ENCODE measurements at places on chromosomes 7 and 10.

- DNase-seq: no peak
Observed at GRCh38 chr10:28391283-28391682, 88.4 kb upstream of the MPP7 start.

GRCh38 chr7:141949451-141949850 is 2.7 kb upstream of the CLEC5A start:
- no peak for DNase-seq

DNA sequence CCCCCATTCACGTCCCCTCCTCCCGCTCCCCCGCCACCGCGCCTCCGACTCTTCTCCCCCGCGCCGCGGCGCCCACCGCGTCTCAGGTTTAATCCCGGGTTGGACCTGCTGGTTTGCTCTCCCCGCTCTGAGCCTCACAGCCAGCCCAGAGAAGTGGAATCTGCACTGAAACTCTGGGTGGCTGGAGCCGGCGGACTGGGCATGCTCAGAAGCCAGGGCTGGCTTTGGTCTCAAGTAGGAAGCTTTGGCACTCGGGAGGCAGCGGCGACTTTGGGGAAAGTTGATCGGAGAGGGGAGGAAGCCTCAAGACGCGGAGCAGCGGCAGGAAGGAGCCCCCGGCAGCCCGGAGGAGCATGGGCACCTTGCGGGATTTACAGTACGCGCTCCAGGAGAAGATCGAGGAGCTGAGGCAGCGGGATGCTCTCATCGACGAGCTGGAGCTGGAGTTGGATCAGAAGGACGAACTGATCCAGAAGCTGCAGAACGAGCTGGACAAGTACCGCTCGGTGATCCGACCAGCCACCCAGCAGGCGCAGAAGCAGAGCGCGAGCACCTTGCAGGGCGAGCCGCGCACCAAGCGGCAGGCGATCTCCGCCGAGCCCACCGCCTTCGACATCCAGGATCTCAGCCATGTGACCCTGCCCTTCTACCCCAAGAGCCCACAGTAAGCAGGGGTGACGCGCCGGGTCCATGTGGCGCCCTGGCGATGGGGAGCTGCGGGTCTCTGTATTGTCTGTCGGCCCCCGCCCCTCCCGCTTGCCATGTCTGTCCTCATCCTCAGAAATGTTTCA is at the start of gene PRKG1:
TSS of gene PRKG1 (plus strand) at position 250 of the 791 bp plus-strand sequence.
- peak; percentile 82 for DNase-seq

GRCh38 chr7:105480931-105481330 is 41.1 kb downstream of the PUS7 start:
- peak; percentile 55 for DNase-seq

DNA sequence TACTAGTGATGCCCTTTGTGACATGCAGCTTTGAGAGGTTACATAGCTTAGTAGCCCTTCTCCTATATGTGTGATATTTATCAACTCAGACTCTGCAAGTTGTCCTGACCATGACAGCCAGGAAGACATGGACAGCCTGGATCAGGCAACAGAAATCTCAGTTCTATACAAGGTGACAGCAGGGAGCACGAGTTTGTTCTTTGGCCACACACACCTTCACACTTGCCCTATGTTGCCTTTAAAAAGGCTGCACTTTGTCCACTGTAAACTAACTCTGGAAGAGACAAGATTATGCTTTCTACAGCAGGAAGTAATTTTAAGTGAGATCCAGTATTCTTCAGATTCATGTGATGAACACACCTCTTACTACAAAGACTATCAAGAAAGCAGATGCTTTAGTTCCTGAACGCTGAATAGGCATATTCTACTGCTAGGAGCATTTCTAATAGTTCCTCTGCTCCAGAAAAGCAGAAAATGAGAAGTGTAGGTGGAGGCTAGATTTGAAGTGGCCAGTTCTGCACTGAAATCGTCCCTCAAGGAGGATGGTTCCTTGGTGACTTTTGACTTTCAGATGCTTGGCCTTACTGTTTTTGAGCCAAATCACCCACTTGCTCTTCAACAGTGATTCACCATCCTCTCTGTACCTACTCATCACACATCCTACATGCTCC is 239.2 kb downstream of the COBL start:
- no peak for DNase-seq

GRCh38 chr10:116071453-116072148 is 201.4 kb downstream of the GFRA1 start:
- no peak for DNase-seq

DNA sequence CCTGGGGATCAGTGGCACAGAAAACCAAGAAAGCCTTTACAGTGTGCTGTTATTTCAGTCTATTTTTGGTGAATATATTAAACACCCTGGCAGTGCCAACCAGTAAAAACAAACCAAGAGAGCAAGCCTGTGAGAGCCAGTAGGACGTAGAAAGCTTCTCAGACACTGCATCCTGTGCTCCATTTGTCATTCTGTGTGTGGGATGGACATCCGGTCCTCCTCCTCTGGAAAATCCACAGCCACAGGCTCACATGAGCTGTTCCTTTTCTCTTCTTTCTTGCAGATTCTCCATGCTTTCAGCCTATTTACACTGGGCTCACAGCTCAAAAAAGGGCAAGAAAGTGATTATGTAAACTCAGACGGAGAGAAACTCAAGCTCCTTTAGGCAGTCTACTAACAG is 119.7 kb upstream of the YAE1 start:
- DNase-seq: no peak

GRCh38 chr10:124745673-124746072 is 1.5 kb upstream of the FAM53B start:
- DNase-seq: peak; percentile 79

GRCh38 chr7:137007001-137007694 is 138.7 kb downstream of the CHRM2 start:
- no peak for DNase-seq

- DNase-seq: peak; percentile 86
Observed at GRCh38 chr10:19904202-19904661, 88.0 kb downstream of the PLXDC2 start.

GRCh38 chr10:69729326-69730048 is 72.2 kb upstream of the COL13A1 start:
- DNase-seq: no peak

- DNase-seq: no peak
Observed at GRCh38 chr7:116342125-116342524, 131.8 kb downstream of the TES start.

GRCh38 chr7:122974229-122974628 is 21.3 kb downstream of the TAS2R16 start:
- DNase-seq: no peak

DNA sequence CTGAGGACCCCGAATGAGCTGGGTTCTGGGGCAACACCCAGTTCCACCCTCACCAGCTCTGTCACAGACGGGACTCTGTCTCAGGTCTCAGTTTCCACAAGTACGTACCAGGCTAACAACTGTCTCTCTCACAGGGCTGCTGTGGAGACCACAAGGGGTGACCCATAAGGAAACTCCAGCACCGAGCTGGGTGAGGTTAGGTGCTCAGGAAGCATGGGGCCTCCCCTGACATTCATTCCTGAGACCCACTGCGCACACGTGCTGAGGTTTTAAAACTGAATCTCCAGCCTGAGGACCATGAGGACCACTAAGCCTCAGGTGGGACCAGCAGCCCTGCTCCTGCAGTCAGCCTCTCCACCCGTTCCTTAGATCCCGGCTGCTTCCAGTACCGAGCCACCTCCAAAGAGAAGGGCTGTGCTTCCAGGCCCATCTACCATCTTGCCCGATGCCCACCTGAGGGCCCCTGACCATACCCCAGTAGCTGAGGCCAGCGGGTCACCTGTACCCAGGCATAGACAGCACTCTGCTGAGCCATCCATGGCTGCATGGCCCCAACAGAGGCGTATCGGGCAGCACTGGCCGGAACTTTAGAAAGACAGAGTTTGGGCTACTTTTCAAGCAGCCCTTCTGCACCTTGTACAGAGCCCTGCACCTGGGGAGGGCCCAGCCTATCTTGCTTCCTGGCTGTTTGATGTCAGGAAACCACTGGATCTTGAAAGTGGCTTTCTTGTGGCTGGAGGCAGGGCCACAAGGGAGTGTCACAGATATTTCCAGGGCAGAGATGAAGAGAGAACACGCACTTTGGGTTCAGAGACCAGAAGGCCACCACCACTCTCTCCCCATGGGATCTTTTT is 18.7 kb downstream of the HSPA12A start:
- DNase-seq: no peak

- DNase-seq: no peak
Observed at GRCh38 chr10:110701617-110701971, 57.5 kb downstream of the RBM20 start.

DNA sequence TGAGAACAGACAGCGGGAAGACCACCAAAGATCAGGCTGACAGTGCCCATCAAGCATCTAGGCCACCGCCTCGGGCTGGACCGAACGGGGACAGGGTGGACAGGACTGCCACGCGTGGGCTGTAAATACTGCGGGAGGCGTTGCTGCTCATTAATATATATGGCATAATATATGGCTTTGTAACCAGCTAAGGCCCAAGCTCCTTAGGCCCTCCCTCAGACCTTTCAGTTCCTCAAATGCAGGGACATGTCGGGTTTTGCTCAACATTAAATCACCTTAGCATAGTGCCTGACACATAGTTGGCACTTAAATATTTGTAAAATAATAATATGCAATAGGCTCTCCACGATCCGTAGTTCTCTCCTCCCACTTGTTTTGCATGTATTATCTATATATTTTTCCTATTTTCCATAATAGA is 402 bp upstream of the TMEM168 start:
- no peak for DNase-seq

All from fibroblast of skin of right biceps (primary cell).